Neural progenitor cell (in vitro differentiated cells): ENCODE measurements at places on chromosomes 7 and 10.

DNA sequence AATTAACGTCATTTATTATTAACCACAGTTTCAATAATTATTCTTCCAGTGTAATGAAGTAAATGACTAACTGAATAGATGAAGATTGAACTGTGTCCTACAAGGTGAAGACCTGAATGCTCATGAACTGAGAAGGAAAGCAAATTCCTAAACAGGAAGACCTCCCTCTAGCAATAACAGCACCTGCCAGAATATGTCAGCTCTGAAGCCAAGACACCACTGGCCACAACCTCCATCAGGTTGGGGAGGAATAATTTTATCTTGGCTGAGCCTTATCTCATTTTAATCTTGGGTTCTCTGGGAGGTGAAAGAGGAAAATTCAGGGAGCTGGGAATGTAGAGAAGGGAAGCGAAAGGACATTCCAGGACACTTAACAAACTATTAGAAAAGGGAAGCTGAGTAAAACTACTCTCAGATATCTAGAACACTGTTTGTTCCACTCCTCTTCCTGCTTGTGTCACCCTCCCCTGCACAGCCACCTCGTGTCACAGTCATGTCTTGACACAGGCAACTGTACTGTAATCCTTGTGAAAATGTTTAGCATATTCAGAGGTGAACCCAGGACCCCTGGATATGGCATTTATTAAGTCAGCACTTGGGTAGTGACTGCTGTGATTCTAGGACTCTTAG, 4.6 kb upstream of the SLC13A1 start:
- DNase-seq = no peak

DNA sequence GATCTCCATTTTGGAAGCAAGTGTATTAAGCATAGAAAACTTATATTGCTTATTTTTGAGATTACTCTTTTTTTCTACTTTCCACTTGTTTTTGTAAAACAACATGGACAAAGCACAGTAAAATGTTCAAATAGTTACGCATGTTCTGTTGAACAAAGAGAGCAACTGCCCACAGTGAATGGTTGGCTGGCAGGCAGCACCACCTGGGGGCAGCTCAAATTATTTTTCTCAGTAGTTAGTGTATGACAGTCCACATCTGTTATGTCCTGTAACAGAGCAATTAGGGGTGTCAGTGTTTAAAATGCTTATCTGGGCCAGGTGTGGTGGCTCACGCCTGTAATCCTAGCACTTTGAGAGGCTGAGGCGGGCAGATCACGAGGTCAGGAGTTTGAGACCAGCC, 46.1 kb upstream of the CACUL1 start:
- no peak for DNase-seq

- no peak for DNase-seq
Measured at GRCh38 chr10:93180482-93180931, 106.8 kb downstream of the CYP26A1 start.

GRCh38 chr7:47836503-47837202, 111.6 kb downstream of the PKD1L1 start:
- DNase-seq = no peak

DNA sequence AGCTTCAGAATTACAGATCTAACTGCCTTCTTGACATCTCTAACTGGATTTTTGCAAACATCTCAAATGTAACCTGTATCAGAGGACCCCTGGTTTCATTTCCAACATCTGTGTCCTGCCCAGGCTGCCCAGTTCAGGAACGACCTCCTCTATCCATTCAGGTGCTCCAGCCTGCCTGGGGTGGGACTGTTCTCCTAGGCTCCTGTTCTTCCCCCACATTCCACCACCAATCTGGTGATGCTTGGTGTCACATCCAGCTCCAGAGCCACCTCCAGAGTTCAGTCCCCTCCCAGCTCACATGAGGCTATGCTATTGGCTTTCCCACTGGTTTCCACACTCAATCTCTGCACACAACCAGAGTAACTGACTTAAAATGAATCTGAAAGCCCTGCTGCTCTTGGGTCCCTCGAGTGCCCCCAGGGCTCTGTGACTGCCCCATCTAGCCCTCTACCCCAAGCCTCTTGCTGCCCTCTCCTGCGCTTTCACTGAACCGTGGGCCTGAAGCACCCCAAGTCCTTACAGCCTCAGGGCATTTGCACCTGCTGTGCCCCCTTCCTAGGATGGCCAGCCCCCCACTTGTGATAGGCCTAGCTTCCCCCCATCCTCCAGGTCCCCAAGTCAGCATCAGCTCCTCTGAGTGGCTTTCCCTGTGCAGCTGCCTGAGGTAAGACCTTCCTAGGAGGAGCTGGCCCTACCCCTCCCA, 46.1 kb downstream of the PPIF start:
- no peak for DNase-seq
